ENCODE measurements at places on chromosomes 3 and 15.
A peak's percentile ranks its signal among the peaks of the same experiment; 100 is the strongest.

DNA sequence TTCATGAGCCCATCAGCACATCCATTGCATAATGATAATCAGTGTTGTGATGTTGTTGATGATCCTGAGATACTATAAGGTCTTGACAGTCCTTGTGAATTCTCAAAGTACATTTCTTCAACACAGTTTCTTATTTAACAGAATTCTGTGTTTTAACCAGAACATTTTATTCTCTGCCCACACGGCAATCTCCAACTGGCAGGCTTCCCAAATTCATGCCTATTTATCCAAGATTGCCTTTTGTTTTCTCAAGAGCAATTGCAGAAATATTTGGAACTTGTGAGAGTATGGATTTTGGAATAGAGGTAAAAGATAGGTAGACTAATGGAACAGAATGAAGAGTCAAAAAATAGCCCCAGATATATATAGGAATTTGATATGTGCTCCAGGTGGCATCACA is 116.0 kb downstream of the UACA start:
- no peak for DNase-seq

GRCh38 chr3:132789959-132790358 is 67.8 kb upstream of the NPHP3 start:
- DNase-seq = no peak

- no peak for DNase-seq
Observed at GRCh38 chr3:41018855-41019254, 180.4 kb upstream of the CTNNB1 start.

GRCh38 chr3:70531063-70531657 is 218.7 kb upstream of the MDFIC2 start:
- peak; percentile 22 for DNase-seq

- DNase-seq = no peak
Observed at GRCh38 chr3:111547631-111548030, 5.6 kb downstream of the CD96 start.

GRCh38 chr15:71379893-71380292 is 264.6 kb downstream of the THSD4 start:
- no peak for DNase-seq
